ENCODE measurements at places on chromosomes 7 and 10. TPM values are rescaled to one million over a fixed set of nuclear protein-coding genes. Genes with fewer than 3 reads are reported as not detected.

COBL gene
- total RNA-seq, result 17.9 TPM

TEX36 gene
- not detected for total RNA-seq

SEMA3D gene
- total RNA-seq, result 44.9 TPM

AFAP1L2 gene
- 6.1 TPM for total RNA-seq

ADAM8 gene
- 5.1 TPM for total RNA-seq

MEOX2 gene
- 0.80 TPM for total RNA-seq

CNTNAP2 gene
- total RNA-seq, result 14.7 TPM

TRIM50 gene
- 9.8 TPM for total RNA-seq

FAM25A gene
- not detected for total RNA-seq

PON3 gene
- total RNA-seq, result not detected

CALHM1 gene
- total RNA-seq, result not detected

GRCh38 chr10:7541137-7542087 lies 125.4 kb downstream of the ITIH5 start:
- H3K36me3 ChIP-seq, result no peaks in the 10 kb centered on the region
- no peak overlapping the region for H3K4me3 ChIP-seq
- peaks cover 23% of the 10 kb centered on the region for H3K4me1 ChIP-seq
- DNase-seq, result peak; percentile 80
- H3K27me3 ChIP-seq, result no peaks in the 10 kb centered on the region
- peak overlapping the region; percentile 83 for H3K27ac ChIP-seq

- DNase-seq, result no peak
- no peak overlapping the region for H3K27ac ChIP-seq
- H3K4me1 ChIP-seq, result peaks cover 10% of the 10 kb centered on the region
- no peaks in the 10 kb centered on the region for H3K36me3 ChIP-seq
Measured at GRCh38 chr7:151381348-151382078, 28.3 kb downstream of the WDR86 start.

GRCh38 chr7:54664235-54665228 lies 94.5 kb downstream of the SEC61G start:
- no peak overlapping the region for H3K27ac ChIP-seq
- peaks cover 35% of the 10 kb centered on the region for H3K27me3 ChIP-seq
- H3K4me3 ChIP-seq, result peak overlapping the region; percentile 28
- peak; percentile 86 for DNase-seq

DNA sequence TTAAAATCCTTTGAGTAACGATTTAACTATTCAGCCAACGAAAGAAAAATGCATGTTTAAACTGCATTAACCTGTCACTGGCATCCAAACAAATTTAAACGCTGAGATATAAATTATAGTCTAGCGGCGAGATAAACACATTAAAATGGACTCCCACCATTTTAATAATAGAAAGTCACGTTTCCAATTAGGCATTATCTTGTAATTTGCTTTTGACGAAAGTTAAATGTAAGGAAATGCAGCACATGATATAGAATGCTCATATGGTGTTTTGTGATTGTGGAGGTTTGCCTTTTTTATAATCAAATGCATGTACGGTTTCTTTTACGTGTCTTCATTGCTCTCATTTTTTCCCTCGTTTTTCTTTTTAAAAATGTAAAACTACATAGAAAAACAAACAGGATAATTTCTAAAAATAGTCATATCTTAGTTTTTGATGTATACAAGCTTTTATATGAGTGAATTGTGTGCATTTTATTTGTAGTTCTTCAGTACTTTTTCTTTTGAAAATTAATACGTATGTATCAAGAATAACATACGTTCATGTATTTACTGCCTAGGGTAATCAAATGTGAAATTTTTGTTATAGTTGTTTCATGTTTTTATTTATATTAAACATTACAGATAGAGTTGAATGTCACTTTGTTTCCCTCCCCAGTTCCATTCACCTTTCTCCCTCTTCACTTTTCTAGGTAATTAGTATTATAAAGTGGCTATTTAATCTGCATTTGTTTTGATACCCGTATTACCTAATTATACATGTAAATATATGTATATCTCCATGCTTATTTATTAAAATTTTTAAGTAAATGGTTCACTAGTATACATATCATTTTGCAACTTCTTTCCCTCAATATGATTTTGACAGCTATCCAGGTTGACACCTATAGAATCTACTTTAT lies 1.1 kb upstream of the KLF14 start:
- no peak overlapping the region for H3K27ac ChIP-seq
- H3K27me3 ChIP-seq, result peaks cover 87% of the 10 kb centered on the region
- no peaks in the 10 kb centered on the region for H3K36me3 ChIP-seq
- no peaks in the 10 kb centered on the region for H3K4me1 ChIP-seq
- peak overlapping the region; percentile 73 for H3K4me3 ChIP-seq

GRCh38 chr7:101780281-101780680 lies 37.1 kb upstream of the CUX1 start:
- DNase-seq, result no peak
- no peak overlapping the region for H3K4me3 ChIP-seq
- no peak overlapping the region for H3K27ac ChIP-seq

DNA sequence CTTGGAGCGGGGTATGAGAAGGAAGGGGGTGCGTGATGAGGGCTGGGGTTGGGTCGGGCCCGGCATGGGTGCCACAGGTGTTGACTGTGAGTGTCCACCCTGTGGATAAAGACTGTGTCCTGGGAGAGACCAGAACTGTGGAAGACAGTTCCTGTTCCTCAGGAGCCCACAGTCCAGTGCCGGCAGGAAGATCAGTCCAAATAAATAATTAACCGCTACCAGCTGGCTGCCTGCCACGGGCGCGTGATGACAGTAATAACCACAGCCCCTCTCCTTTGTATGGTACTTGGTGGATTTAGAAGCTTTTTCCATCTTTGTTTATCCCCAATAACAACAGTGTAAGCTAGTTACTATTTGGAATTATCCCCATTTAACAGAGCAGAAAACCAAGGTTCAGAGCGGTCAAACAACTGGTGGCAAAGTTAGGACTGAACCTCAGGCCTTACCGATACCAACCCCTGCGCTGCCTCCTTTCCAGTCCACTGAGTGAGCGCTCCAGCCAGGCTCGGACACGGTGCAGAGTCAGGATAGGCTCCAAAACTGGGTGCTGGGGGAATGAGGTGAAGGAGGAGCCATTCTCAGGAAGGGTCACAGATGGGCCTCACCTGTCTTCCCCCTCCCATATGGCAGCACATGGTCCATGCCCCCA lies 5.1 kb downstream of the ZMIZ1 start:
- H3K4me1 ChIP-seq, result peaks cover 76% of the 10 kb centered on the region
- no peak overlapping the region for H3K4me3 ChIP-seq
- H3K27ac ChIP-seq, result peak overlapping the region; percentile 98
- no peaks in the 10 kb centered on the region for H3K27me3 ChIP-seq
- H3K36me3 ChIP-seq, result no peaks in the 10 kb centered on the region

- no peak overlapping the region for H3K4me3 ChIP-seq
- H3K27me3 ChIP-seq, result no peaks in the 10 kb centered on the region
- H3K4me1 ChIP-seq, result no peaks in the 10 kb centered on the region
- H3K27ac ChIP-seq, result no peak overlapping the region
- H3K36me3 ChIP-seq, result no peaks in the 10 kb centered on the region
- no peak for DNase-seq
Measured at GRCh38 chr10:3986493-3987142, 201.6 kb upstream of the KLF6 start.

GRCh38 chr10:48526011-48526821 lies 78.7 kb downstream of the ARHGAP22 start:
- no peak overlapping the region for H3K4me3 ChIP-seq
- H3K4me1 ChIP-seq, result no peaks in the 10 kb centered on the region
- H3K27me3 ChIP-seq, result peaks cover 20% of the 10 kb centered on the region
- peak; percentile 31 for DNase-seq
- H3K36me3 ChIP-seq, result no peaks in the 10 kb centered on the region
- H3K27ac ChIP-seq, result peak overlapping the region; percentile 41

DNA sequence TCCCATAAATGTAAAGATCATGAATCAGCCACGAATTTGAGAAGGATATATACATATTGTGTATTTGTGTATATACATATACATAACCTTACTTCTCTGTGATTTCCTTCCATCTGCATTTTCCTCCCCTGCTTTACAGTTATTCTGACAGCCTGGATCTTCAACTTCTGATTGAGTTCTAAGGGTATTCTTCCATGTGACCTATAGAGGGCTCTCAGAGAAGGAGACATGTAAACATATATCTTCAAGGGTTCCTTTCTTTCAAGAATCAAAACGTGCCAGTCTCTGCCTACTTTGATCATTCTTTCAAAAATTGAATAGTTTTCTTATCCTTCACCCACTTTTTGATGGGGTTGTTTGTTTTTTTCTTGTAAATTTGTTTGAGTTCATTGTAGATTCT lies 453.7 kb upstream of the POT1 start:
- DNase-seq, result no peak
- no peaks in the 10 kb centered on the region for H3K27me3 ChIP-seq
- no peak overlapping the region for H3K4me3 ChIP-seq
- no peak overlapping the region for H3K27ac ChIP-seq

GRCh38 chr10:49281461-49281860 lies 17.5 kb upstream of the C10orf71 start:
- H3K27me3 ChIP-seq, result peaks cover 9% of the 10 kb centered on the region
- DNase-seq, result no peak
- no peaks in the 10 kb centered on the region for H3K36me3 ChIP-seq
- no peaks in the 10 kb centered on the region for H3K4me1 ChIP-seq
- no peak overlapping the region for H3K27ac ChIP-seq
- H3K4me3 ChIP-seq, result no peak overlapping the region

GRCh38 chr7:6237011-6237410 lies 35.4 kb downstream of the CYTH3 start:
- no peaks in the 10 kb centered on the region for H3K4me1 ChIP-seq
- no peak for DNase-seq
- no peaks in the 10 kb centered on the region for H3K27me3 ChIP-seq
- H3K4me3 ChIP-seq, result no peak overlapping the region

GRCh38 chr10:116331815-116332214 lies 7.6 kb downstream of the CCDC172 start:
- no peak overlapping the region for H3K4me3 ChIP-seq
- H3K36me3 ChIP-seq, result no peaks in the 10 kb centered on the region
- no peak for DNase-seq
- H3K27me3 ChIP-seq, result no peaks in the 10 kb centered on the region
- H3K27ac ChIP-seq, result no peak overlapping the region
- H3K4me1 ChIP-seq, result no peaks in the 10 kb centered on the region

DNA sequence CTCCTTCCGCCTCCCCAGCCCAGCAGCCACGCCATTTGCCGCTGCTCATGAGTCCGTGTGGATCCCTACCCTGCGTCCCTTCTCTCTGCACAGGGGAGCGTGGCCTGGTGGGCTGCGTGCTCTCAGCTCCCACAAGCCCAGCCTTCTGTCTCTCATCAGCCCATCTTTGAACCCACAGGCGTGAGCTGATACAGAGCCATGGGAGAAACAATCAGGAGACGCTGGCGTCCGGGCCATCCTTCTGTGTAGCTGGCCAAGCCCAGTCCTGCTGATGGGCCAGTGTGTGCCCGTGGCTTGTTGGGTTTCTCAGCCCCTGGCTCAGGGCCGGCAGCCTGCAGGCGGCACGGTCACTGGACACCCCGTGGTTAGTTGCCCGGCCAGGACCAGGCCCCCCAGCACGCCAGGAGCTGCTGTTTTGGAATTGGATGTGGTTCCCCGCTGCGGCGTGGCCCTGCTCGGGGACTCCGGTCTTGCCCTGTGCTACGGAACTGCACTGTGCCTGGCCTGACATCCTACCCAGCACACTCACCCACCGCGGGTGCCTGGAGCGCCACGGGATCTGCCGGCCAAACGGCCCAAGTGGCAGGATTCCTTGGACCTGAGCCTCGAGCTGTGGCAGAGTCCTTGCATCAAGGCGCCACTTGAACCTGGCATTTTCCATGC lies 88.9 kb downstream of the ELFN1 start:
- no peaks in the 10 kb centered on the region for H3K4me1 ChIP-seq
- H3K27me3 ChIP-seq, result peaks cover 5% of the 10 kb centered on the region
- no peak for DNase-seq

DNA sequence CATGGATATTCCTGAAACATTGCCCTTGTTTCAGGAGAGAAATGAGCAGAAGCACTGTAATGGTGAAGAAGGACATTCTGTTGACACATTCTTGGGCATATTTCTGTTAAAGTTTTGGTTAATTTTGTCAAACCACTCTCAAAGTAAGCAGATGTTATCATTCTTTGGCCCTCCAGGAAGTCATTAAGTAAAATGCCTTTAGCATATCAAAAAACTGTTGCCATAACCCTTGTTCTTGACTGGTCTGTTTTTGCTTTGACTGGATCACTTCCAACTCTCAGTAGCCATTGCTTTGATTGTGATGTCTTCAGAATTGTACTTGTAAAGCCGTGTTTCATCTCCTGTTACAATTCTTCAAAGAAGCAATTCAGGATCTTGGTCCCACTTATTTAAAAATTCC lies 404.3 kb upstream of the LRRTM3 start:
- no peaks in the 10 kb centered on the region for H3K36me3 ChIP-seq
- no peaks in the 10 kb centered on the region for H3K27me3 ChIP-seq
- no peak overlapping the region for H3K4me3 ChIP-seq
- H3K27ac ChIP-seq, result no peak overlapping the region
- DNase-seq, result no peak

GRCh38 chr10:127906548-127907377 lies at the start of gene PTPRE:
PTPRE (plus strand) TSS chr10:127907103; CDS start chr10:128040882, 133,779 bp downstream.
- peak within 1 kb of the TSS; percentile 96 for H3K4me3 ChIP-seq
- peak within 1 kb of the TSS; percentile 82 for H3K27ac ChIP-seq
- no peaks in the 10 kb centered on the region for H3K36me3 ChIP-seq
- H3K27me3 ChIP-seq, result no peaks in the 10 kb centered on the region

- no peak for DNase-seq
- no peak overlapping the region for H3K27ac ChIP-seq
- no peaks in the 10 kb centered on the region for H3K27me3 ChIP-seq
- H3K4me1 ChIP-seq, result no peaks in the 10 kb centered on the region
- no peaks in the 10 kb centered on the region for H3K36me3 ChIP-seq
Measured at GRCh38 chr7:44498230-44498954, 7.9 kb upstream of the NUDCD3 start.

- peak overlapping the region; percentile 33 for H3K4me3 ChIP-seq
- peak overlapping the region; percentile 89 for H3K27ac ChIP-seq
- peak; percentile 73 for DNase-seq
- no peaks in the 10 kb centered on the region for H3K36me3 ChIP-seq
- peaks cover 17% of the 10 kb centered on the region for H3K4me1 ChIP-seq
Measured at GRCh38 chr7:108570146-108570755, 577 bp downstream of the DNAJB9 start.

- no peak overlapping the region for H3K4me3 ChIP-seq
- no peak for DNase-seq
- no peak overlapping the region for H3K27ac ChIP-seq
- H3K36me3 ChIP-seq, result no peaks in the 10 kb centered on the region
Measured at GRCh38 chr10:67657775-67658174, 38.2 kb downstream of the CTNNA3 start.

- no peak overlapping the region for H3K4me3 ChIP-seq
- no peak for DNase-seq
- H3K27me3 ChIP-seq, result no peaks in the 10 kb centered on the region
- H3K4me1 ChIP-seq, result peaks cover 10% of the 10 kb centered on the region
Measured at GRCh38 chr7:44711528-44711927, 37.1 kb upstream of the ZMIZ2 start.

GRCh38 chr7:102933763-102934162 lies 21.0 kb downstream of the LRRC17 start:
- H3K27ac ChIP-seq, result peak overlapping the region; percentile 77
- H3K27me3 ChIP-seq, result no peaks in the 10 kb centered on the region
- peaks cover 44% of the 10 kb centered on the region for H3K4me1 ChIP-seq

Measured in hepatocyte (in vitro differentiated cells).